ENCODE measurements at places on chromosomes 7 and 10. TPM values are rescaled to one million over a fixed set of nuclear protein-coding genes. Genes with fewer than 3 reads are reported as not detected.

GRCh38 chr10:46037107-46037825, 6.8 kb upstream of the NCOA4 start:
- peak; percentile 42 for DNase-seq
- H3K4me1 ChIP-seq: peaks cover 8% of the 10 kb centered on the region
- H3K36me3 ChIP-seq: no peaks in the 10 kb centered on the region
- H3K27ac ChIP-seq: no peak overlapping the region
- H3K4me3 ChIP-seq: no peak overlapping the region
- H3K27me3 ChIP-seq: no peaks in the 10 kb centered on the region

Gene TBXAS1
- not detected for total RNA-seq

GRCh38 chr10:112969131-112969530, 19.1 kb downstream of the TCF7L2 start:
- DNase-seq: no peak
- H3K27me3 ChIP-seq: no peaks in the 10 kb centered on the region
- H3K4me1 ChIP-seq: no peaks in the 10 kb centered on the region
- no peaks in the 10 kb centered on the region for H3K36me3 ChIP-seq

- H3K27me3 ChIP-seq: no peaks in the 10 kb centered on the region
- H3K36me3 ChIP-seq: no peaks in the 10 kb centered on the region
- H3K4me1 ChIP-seq: no peaks in the 10 kb centered on the region
- H3K27ac ChIP-seq: no peak overlapping the region
Observed at GRCh38 chr7:117892821-117893220, 19.6 kb upstream of the CTTNBP2 start.

DNA sequence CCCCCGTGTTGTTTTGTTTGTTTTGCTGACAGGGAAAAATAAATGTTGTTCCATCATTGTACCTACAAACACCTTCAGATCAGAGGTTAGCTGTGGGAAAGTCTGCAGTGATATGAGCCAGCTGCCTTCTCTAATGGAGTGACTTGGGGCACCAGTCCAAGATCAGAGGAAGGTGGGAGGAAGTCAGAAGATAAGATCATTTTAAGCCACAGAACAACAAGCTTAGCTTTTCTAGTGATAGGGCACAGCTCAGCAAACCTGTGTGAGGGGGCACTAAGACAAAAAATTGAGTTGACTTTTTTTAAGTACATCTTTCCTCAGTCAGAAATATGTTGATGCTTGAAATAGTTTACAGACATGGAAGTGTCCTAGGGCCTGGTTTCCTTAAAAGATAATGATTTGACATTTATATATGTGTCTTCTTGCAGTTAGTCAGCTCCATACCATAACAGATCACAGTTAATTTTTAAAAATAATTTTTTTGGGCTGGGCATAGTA, 240.3 kb upstream of the KAT6B start:
- H3K27me3 ChIP-seq: no peaks in the 10 kb centered on the region
- peaks cover 71% of the 10 kb centered on the region for H3K4me1 ChIP-seq
- peak overlapping the region; percentile 87 for H3K27ac ChIP-seq
- H3K36me3 ChIP-seq: no peaks in the 10 kb centered on the region

Gene POM121C
- total RNA-seq: 46.1 TPM

- H3K4me1 ChIP-seq: no peaks in the 10 kb centered on the region
- DNase-seq: no peak
- H3K27me3 ChIP-seq: no peaks in the 10 kb centered on the region
- no peak overlapping the region for H3K4me3 ChIP-seq
- no peak overlapping the region for H3K27ac ChIP-seq
Observed at GRCh38 chr7:47905076-47905920, 43.0 kb downstream of the PKD1L1 start.

- no peak overlapping the region for H3K4me3 ChIP-seq
- H3K27ac ChIP-seq: no peak overlapping the region
- no peak for DNase-seq
- H3K4me1 ChIP-seq: 0 out of 2 replicates have a peak, but pooled peaks cover 4% of the 10 kb centered on the region
- H3K27me3 ChIP-seq: no peaks in the 10 kb centered on the region
- no peaks in the 10 kb centered on the region for H3K36me3 ChIP-seq
Observed at GRCh38 chr10:101111547-101111946, 19.6 kb upstream of the TLX1 start.

Gene SPDYE2B
- total RNA-seq: not detected

DNA sequence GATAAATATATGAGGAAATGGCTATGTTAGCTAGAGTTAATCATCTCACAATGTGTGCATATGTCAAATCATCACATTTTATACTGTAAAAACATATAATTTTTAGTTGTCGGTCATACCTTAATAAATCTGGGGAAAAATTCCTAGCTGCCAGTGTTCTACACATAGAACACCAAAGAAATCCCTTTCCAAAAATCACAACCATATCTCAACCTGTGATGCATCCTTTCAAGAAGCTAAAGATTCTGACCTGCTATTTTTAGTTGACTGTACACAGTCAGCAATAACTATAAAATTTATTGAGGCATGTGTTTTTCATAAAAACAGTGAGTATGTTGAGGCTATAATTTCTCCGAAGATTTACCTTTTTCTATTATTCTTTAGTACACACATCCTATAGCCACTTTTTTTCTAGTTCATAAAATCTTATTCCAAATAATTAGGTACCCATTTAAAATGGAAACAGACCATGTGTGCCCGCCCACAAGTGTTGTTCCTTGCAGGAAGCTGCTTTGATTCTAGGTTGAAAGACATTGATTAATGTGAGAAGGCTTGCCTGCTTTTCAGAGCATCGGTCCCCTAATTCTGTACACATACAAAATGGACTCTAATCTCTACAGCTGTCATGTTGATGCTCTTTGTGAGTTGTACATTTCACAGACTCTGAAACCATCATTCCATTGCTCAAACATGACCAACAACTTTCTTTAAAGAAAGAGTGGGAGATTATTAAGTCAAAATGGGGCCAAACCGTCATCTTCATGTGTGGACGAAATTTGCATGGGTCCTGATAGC, 117.5 kb upstream of the LRRN3 start:
- no peak overlapping the region for H3K4me3 ChIP-seq
- no peaks in the 10 kb centered on the region for H3K36me3 ChIP-seq
- no peak for DNase-seq
- H3K27ac ChIP-seq: no peak overlapping the region
- no peaks in the 10 kb centered on the region for H3K27me3 ChIP-seq

- H3K36me3 ChIP-seq: no peaks in the 10 kb centered on the region
- H3K27ac ChIP-seq: no peak overlapping the region
- H3K27me3 ChIP-seq: no peaks in the 10 kb centered on the region
- H3K4me1 ChIP-seq: peaks cover 7% of the 10 kb centered on the region
- no peak overlapping the region for H3K4me3 ChIP-seq
Observed at GRCh38 chr10:15344876-15345285, 26.2 kb downstream of the FAM171A1 start.

DNA sequence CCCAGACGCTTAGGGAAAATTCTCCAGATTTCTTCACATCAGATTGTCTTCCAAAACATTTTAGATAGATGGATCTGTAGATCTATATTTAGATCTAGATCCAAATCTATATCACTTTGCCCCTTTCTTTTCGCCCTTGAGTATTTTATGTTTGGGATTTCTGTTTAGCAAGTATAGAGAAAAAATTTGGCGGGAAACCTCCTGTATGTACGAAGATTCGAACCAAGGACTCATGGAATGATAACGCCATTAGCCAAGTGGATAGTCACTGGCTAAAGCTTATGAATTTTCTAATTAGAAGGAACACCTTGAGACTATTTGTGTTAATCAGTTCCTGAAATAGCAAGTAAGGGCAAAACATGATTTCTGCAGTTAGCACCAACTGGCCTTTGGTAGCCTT, 1.2 kb downstream of the THNSL1 start:
- H3K27ac ChIP-seq: no peak overlapping the region
- no peaks in the 10 kb centered on the region for H3K27me3 ChIP-seq
- DNase-seq: no peak
- no peaks in the 10 kb centered on the region for H3K4me1 ChIP-seq
- H3K4me3 ChIP-seq: no peak overlapping the region

Gene HABP2
- not detected for total RNA-seq

DNA sequence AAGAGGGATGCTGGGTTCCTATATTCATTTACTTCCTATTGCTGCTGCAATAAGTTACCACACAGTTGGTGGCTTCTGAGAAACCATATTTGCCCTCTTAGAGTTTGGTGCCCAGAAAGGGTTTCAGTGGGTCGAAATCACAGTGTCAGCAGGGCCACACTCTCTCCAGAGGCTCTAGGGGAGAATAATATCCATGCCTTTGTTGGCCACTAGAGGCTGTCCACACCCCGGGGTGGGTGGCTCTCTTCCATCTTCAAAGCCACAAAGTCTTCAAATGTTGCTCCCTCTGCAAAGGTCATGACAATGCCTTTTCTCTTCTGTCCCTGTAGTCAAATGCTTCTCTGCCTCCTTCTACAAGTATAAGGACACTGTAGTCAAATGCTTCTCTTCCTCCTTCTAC, 989.4 kb downstream of the CCSER2 start:
- no peak overlapping the region for H3K27ac ChIP-seq
- H3K27me3 ChIP-seq: no peaks in the 10 kb centered on the region
- H3K4me3 ChIP-seq: no peak overlapping the region
- H3K4me1 ChIP-seq: no peaks in the 10 kb centered on the region
- H3K36me3 ChIP-seq: no peaks in the 10 kb centered on the region

- 0 out of 2 replicates have a peak, but pooled peaks cover 4% of the 10 kb centered on the region for H3K27me3 ChIP-seq
- H3K4me3 ChIP-seq: no peak overlapping the region
- no peaks in the 10 kb centered on the region for H3K36me3 ChIP-seq
- H3K27ac ChIP-seq: no peak overlapping the region
- DNase-seq: no peak
Observed at GRCh38 chr10:11168423-11169090, 150.9 kb downstream of the CELF2 start.

Gene MSMB
- total RNA-seq: not detected

GRCh38 chr10:122140941-122141623, 130.0 kb upstream of the BTBD16 start:
- no peaks in the 10 kb centered on the region for H3K27me3 ChIP-seq
- H3K4me3 ChIP-seq: no peak overlapping the region
- H3K27ac ChIP-seq: no peak overlapping the region
- no peak for DNase-seq
- H3K36me3 ChIP-seq: no peaks in the 10 kb centered on the region

DNA sequence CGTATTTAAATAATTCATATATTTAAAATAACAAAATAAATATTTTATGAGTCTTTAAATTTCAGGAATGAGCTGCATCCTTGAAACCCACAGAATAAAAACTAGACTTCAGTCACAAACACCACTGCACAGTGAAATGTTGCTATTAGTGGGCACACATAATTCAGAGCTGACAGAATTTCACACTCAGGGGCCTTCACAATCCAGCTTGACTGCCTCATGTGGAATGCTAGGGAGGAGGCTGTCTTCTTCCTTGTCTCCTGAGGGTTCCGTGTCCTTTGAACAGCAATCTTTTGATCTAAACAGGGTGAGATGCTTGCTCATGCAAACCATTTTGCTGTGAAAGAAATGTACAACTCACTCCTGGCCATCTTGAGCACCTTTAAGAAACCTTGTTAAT, 346.7 kb downstream of the CCSER2 start:
- H3K27me3 ChIP-seq: no peaks in the 10 kb centered on the region
- no peak overlapping the region for H3K4me3 ChIP-seq
- no peak overlapping the region for H3K27ac ChIP-seq
- no peaks in the 10 kb centered on the region for H3K36me3 ChIP-seq
- no peak for DNase-seq

DNA sequence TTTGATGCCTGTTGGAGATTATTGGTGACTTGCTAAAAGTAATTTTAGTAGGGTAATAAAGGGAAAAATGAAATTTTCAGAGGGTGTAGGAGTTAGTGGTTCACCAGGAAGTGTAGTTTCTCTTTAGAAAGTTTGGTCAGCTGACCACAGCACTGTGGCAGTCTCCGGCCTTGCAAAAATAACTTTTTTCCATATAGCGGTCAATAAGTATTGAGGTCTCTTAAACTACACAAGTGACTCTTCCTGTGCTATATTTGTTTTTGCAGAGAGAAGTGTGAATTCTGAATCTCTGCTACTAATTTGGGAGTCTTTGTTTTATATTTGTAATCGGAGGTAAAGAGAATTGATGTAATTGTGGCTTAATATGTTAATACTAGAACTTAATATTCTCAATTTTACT, 24.3 kb downstream of the PTPN12 start:
- no peak overlapping the region for H3K4me3 ChIP-seq
- no peak for DNase-seq
- H3K27ac ChIP-seq: no peak overlapping the region
- H3K4me1 ChIP-seq: 0 out of 2 replicates have a peak, but pooled peaks cover 2% of the 10 kb centered on the region
- H3K36me3 ChIP-seq: no peaks in the 10 kb centered on the region
- no peaks in the 10 kb centered on the region for H3K27me3 ChIP-seq

DNA sequence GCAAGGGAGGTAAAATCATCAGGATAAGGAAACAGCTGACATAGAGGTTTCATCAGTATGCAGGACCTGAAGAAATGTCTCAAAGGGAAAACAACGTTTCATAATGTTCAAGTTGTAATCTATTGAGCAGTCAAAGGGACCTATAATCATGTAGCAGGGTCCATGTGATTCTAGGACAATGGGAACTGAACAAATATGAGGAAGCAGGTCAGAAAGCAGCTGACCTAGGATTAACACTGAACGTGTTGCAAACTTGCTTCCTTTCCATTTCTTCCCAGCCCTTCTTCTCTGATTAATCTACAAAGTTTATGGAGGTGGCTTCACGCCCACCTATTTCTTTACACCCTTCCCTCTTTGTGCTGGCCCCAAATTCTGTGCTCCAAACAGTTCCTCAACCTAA, 256.9 kb upstream of the AKR1E2 start:
- no peaks in the 10 kb centered on the region for H3K27me3 ChIP-seq
- H3K27ac ChIP-seq: no peak overlapping the region
- no peak for DNase-seq
- no peaks in the 10 kb centered on the region for H3K4me1 ChIP-seq
- H3K36me3 ChIP-seq: no peaks in the 10 kb centered on the region

GRCh38 chr7:67478066-67478465, 481.4 kb downstream of the TYW1 start:
- H3K27me3 ChIP-seq: no peaks in the 10 kb centered on the region
- DNase-seq: no peak
- H3K27ac ChIP-seq: no peak overlapping the region
- no peaks in the 10 kb centered on the region for H3K36me3 ChIP-seq
- no peak overlapping the region for H3K4me3 ChIP-seq
- no peaks in the 10 kb centered on the region for H3K4me1 ChIP-seq

- H3K4me1 ChIP-seq: no peaks in the 10 kb centered on the region
- H3K27me3 ChIP-seq: no peaks in the 10 kb centered on the region
- H3K4me3 ChIP-seq: no peak within 1 kb of the TSS
Observed at GRCh38 chr7:47948141-47948790, at the start of gene PKD1L1. Gene PKD1L1, minus strand, starts transcription at chr7:47948466. Its CDS starts 26 bp downstream, at chr7:47948440.

Gene SCIN
- total RNA-seq: not detected

DNA sequence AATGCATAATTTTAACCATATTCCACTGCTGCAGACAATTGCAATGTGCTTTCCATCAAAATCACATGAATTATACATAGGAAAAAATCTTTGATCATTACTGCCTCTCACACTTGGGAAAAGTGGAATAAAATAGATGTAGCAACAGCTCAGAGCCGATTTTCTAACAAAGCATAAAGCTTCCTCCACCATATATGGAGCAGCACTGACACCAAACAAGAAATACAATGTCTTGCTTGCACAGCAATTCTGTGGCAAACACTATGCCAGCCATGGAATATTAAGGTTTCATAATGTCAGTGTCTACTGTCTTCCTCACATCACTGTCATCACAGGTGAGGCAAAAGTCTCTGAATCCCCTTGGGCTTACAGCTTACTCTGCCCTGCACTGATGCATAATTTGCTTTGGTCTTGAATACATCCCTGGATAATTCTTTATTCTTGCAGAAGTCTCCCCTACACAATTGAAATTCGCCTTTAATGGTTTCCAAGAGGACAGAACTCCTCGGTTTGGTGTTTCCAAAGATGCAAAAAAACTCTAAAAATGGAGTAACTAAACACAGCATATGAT, 198.5 kb downstream of the CACNA2D1 start:
- H3K4me3 ChIP-seq: no peak overlapping the region
- no peaks in the 10 kb centered on the region for H3K27me3 ChIP-seq
- no peaks in the 10 kb centered on the region for H3K4me1 ChIP-seq
- no peaks in the 10 kb centered on the region for H3K36me3 ChIP-seq

Gene ATXN7L1
- not detected for total RNA-seq

Gene GPR15LG
- not detected for total RNA-seq

Data from Karpas-422 (cell line).